ENCODE measurements at places on chromosomes 7 and 10.
A peak's percentile ranks its signal among the peaks of the same experiment; 100 is the strongest.

GRCh38 chr7:3859431-3859830 is 558.4 kb downstream of the SDK1 start:
- no peak for DNase-seq

- DNase-seq: no peak
These were observed 3.2 kb upstream of the KIF5B start for GRCh38 chr10:32059472-32059871.

DNA sequence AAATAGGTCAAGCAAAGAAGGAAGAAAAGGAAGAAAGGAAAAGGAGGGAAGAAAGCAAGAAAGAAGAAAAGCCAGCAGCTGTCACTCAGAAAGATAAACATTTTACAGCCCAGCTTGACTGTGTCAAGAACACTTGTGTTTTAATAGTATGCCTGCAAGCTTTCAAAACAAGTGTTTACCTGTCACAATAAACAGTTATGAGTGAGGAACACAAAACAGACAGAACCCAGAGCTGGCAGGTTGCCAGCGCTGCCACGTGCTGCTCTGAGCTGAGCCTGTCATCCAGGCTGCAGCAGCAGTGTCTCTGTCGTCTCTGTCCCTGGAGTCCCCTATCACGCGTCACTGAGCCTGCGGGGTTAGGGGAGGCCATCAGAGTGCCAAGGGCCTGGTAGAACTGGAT is 827.6 kb upstream of the AUTS2 start:
- no peak for DNase-seq

- DNase-seq: no peak
These were observed 32.6 kb downstream of the LHPP start for GRCh38 chr10:124494046-124494807.

DNA sequence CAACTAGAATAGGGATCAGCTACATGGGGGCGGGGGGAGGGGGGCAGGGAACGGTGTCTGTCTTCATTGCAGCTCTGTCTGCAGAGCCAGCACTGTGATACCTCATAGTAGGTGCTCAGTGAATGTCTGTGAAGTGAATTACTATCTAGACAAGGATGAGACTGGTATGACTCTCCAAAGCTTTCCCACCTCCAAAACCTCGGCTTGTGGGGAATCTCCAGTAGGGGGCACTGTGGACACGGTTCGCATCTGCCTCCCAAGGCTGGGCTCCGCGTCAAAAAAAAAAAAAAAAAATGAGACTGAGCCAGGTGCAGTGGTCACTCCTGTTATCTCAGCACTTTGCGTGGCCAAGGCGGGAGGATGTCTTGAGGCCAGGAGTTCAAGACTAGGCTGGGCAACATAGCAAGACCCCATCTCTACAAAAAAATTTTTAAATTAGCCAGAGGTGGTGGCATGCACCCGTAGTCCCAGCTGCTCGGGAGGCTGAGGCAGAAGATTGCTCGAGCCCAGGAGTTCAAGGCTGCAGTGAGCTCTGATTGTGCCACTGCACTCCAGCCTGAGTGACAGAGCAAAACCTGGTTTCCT is 9.6 kb downstream of the TRIM56 start:
- DNase-seq: no peak

- DNase-seq: no peak
These were observed 307.2 kb downstream of the ACTR3B start for GRCh38 chr7:153066711-153067110.

DNA sequence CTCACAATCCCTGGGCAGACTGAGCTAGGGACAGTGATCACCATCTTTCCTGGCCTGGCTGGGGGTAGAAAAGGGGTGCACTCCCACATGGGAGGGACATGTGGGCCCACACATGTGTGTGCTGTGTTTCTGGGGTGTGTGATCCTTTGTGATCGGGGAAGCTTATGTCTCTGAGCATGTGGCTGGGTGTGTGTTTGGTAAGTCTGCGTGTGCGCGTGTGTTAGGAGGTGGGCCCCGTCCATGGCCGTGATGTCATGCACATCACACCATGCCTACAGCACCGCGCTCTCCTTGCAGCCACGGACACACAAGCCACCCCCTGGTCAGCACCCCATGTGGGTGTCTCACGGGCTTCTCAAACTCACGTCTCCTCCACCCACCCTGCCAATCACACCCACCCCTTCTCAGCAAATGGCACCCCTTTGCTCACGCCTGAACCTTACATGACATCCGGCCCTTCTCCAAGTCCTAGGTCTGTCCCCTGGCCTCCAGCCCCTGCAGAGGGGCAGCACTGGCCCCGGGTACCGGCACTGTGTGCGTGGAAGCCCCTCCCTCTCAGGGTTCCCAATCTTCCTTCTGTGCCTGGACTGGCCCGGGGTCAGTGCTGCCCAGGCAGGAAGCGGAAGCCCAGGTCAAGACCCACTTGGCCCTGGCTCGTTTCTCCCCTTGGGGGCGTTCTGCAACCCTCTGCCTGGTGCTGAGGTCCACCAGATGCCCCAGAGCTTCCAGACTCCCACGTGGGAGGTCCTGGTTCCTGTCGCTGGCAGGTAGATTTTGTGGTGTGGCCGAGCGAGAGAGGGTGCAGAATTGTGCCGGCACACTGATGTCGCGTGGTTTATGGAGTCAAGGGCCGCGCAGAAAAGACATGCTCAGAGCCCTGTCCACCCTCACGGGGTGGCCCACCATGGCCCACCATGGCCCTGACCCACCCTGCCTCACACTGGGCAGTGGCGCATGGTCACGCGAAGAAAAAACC is 12.6 kb downstream of the SLC29A4 start:
- DNase-seq: no peak

GRCh38 chr10:50635286-50635685 is 11.5 kb upstream of the SGMS1 start:
- DNase-seq: no peak

- no peak for DNase-seq
These were observed 1.7 kb upstream of the ZNRF2 start for GRCh38 chr7:30282735-30283134.

GRCh38 chr7:85055906-85056305 is 130.9 kb downstream of the SEMA3D start:
- DNase-seq: no peak

DNA sequence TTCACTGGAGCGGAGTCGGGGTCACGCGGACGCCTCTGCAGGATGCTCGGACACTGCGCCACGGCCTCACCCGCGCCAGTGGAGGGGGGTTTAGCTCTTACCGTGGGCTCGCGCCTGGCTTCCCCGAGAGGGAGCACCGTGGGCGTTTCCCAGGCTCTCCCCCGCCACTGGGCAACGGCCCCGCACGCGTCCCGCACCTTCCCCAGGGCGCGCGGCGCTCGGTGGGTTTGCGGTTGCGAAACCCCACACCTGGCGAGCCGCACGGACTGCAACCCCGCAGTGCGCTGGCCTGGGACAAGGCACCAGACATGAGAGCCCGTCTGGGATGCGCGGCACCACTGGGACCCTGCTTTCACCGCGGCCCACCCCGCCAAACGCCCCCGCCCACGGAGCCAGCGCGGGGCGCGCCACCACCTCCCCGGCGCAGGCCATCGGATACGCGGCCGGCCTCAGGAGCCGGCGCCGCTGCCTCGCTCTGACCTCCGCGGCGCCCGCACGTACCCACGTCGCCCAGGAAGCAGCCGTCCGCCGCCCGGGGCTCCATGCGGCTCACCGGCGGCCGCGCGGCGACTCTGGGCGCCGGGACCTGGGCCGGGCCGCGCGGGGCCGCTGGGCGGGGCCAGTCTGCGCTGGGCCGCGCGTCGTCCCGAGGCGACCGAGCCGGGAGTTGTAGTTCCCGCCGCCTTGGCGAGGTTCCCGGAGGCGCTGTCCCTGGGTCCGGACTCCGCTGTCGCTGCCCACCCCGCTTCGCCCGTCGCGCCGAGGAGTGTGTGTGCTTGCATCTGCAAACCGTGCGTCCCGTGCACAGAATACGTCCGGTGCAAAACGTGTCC is at the start of gene ASB13:
TSS of gene ASB13 (minus strand) at position 588 of the 833 bp plus-strand sequence. CDS start at position 544, 44 bp downstream.
- peak; percentile 46 for DNase-seq

- peak; percentile 60 for DNase-seq
These were observed 142.5 kb upstream of the TCERG1L start for GRCh38 chr10:131453721-131454634.

- no peak for DNase-seq
These were observed 41.7 kb downstream of the CACUL1 start for GRCh38 chr10:118712930-118713634.

DNA sequence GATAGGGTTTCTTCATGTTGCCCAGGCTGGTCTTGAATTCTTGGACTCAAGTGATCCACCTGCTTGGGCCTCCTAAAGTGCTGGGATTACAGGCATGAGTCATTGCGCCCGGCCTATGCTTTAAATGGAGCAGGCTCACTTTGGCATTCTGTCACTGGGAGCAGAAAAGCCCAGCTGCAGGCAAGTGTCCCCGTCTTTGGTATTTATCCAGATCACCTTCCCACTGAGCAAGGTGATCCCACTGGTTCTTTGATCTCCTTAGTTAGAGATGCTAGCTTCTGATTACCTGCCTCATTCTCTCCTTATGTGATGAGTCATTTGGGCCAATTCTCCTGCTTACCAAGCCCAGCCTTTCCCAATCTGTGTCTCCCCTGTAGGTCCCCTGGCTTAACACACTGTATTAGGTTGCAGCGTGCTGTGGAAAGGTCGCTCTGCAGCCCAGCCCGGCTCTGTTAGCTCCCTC is 39.3 kb downstream of the SPDYE5 start:
- no peak for DNase-seq

DNA sequence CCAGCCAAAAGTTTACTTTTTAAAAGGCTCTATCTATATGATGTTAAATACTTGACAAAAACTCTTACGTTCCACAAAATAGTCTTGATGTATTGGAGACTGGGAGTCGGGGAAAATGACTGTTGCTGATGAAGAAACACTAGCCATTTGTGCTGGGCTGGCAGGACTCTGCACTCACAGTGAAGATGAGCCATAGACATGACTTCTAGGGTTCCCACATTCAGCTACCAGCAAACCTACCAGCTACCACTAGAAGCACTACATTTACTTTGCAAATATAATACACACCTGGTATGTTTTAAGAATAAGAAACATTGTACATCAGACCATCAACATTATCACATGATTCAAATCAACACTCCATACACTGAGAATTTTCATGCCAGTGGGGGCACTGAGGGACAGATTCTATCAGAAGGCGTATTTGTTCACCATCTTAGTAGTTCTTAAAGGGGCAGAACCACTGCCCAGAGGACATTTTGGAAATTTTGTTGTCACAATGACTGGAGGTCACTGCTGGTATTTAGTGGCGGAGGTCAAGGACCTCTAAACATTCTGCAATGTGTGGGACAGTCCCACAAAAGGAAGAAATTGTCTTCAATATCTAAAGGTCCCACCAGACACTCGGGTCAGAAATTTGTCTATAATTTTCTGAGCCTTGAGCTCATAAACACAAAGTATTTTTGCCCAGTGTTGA is 52.3 kb downstream of the PARD3 start:
- DNase-seq: no peak

DNA sequence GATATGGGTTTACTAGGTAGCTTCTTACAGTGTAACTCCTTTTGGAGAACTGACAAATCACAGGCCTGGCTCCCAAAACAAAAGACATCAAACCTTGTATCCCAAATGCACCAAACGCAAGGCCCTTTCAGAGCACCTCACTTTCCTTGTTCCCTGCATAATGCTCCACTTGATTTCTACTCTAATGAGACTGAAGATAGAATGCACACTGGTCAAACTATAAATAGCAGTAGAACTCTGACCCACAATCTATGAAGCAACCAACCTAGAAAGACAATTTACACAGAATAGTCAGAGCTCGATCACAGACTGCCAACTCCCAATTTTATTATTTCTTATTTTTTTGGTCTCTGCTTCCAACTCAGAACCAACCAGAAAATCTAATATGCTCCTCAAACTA is 214.4 kb downstream of the CACNA2D1 start:
- DNase-seq: no peak

- DNase-seq: no peak
These were observed 1.9 kb upstream of the FRAT2 start for GRCh38 chr10:97336446-97336845.

DNA sequence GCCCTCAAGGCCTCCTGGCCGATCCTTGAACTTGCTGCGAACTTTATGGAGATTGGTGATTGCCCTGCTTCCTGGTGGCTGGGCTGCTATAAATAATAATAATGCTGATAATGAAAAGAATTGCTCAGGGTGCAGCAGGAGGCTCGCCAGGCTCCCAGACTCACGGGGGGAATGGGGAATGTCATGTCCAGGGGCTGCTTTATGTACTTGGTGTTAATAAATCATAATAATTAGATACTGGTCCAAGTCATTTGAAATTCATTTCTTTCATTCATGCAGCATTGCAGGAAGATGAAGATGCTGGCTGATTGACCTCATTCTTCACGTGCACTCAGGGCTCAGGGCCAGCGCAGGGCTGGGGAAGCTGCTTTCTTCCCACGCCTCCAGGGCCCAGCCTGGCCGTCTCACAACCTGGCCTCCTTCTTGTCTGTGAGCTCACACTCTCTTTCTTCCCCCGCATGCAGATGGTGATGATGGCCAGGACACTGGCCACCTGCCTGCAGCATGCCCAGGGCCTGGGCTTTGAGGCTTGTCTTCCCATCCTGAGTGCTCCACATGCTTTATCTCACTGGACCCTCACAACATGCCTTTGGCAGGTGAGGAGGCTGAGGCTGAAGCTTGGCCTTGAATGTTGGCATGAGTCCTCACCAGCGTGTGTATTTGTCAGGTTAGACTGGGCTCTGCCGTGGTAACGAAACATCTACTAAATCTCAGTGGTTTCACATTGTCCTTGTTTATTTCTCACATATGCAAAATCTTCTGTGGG is 138.4 kb upstream of the TNS3 start:
- no peak for DNase-seq

GRCh38 chr10:91705948-91706670 is 73.2 kb upstream of the PPP1R3C start:
- no peak for DNase-seq

DNA sequence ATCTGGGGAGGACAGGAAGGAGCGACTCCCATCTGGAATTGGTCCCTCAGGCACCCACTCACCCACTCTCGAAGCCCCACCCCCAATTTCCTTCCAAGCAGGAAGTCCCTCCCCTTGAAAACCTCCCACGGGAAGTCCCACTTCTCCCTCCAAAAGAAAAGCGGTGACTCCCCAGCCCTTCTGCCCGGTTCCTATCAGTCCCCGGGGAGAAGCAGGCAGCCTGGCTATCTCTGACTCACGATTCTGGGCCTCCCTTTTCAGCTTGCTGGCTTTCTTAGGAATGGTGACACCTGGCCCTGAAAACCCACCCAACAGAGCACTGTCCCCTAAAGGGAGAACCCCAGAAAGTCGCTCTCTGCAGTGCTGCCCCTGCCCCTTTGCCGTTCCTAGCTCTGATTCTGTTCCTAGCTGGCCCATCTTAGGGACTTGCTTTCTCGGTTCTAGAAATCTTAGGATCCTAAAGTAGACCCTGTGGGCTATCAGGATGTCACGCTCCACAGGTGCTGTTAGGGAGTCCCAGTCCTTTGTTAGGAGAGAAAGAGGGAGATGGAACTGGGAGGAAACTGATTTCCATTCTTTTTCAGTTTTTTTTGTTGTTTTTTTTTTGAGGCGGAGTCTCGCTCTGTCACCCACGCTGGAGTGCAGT is 6.0 kb downstream of the TSC22D4 start:
- DNase-seq: no peak

GRCh38 chr7:149716932-149717307 is 56.5 kb downstream of the ZNF467 start:
- DNase-seq: no peak

GRCh38 chr7:132766660-132767059 is 190.4 kb upstream of the PLXNA4 start:
- no peak for DNase-seq
